ENCODE measurements at places on chromosomes 3 and 15.

GRCh38 chr3:102124282-102124681 is 275.0 kb downstream of the NFKBIZ start:
- no peak for DNase-seq

DNA sequence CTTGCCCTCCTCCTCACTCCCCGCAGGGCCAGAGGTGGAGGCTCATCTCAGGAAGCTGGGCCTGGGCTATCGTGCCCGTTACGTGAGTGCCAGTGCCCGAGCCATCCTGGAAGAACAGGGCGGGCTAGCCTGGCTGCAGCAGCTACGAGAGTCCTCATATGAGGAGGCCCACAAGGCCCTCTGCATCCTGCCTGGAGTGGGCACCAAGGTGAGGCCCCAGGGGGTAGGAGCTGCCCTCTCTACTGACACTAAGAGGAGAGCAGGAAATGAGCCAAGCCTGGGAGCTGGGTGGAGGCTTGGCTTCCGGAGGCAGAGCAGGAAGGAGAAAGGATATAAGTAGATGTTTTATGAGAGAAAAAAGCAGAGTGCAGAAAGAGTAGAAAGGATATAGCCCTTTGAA is 4.9 kb downstream of the OGG1 start:
- DNase-seq, result no peak

GRCh38 chr3:67654099-67654843 is at the start of gene SUCLG2:
SUCLG2 (minus strand) TSS chr3:67654612; CDS start chr3:67654586, 26 bp downstream.
- DNase-seq, result peak; percentile 88

GRCh38 chr3:31391150-31391549 is 141.6 kb upstream of the STT3B start:
- no peak for DNase-seq

DNA sequence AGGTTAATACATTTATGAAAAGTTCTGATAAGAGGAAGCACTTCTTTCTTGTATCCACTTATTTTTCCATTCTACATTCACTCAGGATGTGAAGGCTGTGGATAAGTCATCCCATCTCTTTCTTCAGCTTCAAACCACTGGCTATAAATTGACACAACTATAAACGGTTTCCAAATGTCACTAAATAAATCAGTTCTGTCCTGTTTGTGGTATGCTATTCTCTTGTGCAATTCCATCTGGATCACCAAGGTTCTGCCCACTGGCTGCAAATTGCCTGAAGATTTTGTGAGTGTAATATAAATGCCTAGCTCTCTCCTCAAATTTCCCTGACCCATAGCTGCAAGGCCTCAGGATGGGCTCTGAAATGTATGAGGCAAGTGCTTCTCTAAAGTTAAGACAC is 7.1 kb upstream of the LMOD3 start:
- no peak for DNase-seq

DNA sequence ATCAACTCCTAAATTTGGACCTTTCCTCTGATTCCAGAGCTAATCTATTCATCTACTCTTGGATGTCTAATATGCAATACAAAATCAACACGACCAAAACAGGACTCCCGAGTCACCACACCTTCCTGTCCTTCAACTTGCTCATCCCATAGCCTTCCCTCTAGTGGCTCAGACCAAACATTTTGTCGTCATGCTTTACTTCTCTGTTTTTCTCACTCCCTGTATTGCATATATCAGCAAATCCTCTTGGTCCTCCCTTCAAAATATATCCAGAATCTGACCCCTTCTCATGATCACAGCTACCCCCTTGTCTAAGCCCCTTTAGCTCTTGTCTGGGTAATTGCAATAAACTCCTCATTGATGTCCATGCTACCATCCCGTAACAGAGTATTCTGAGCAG is 30.5 kb upstream of the DCP1A start:
- DNase-seq, result no peak

GRCh38 chr3:151800431-151800830 is 13.5 kb upstream of the AADAC start:
- no peak for DNase-seq

GRCh38 chr15:41501931-41502794 is 8.5 kb downstream of the ITPKA start:
- no peak for DNase-seq

- DNase-seq, result no peak
These were observed 16.7 kb downstream of the ISLR2 start for GRCh38 chr15:74147051-74147450.

GRCh38 chr3:37236024-37236423 is 61.6 kb upstream of the LRRFIP2 start:
- DNase-seq, result no peak

DNA sequence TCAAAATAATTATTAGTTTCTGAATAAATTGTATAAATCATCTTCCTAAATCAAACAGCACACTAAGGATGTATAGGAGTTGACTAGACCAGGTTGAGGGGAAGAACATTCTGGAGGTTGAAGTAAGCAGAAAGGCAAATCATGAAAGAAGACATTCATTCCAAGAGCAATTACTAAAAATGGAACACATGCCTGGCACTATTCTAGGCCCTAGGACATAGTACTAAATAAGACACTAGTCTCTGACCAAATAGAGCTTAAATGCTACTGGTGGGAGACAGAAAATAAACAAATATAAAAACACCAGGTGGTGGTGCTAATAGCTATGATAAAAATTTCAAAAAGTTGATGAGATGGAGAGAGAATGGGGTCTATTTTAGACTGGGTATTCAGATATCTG is 190.1 kb downstream of the TBC1D5 start:
- no peak for DNase-seq
